ENCODE measurements at places on chromosomes 5 and 9.

GRCh38 chr5:31639481-31640411, 815 bp downstream of the PDZD2 start:
- DNase-seq = no peak

- peak; percentile 78 for DNase-seq
These were observed 289.5 kb downstream of the DOCK8 start for GRCh38 chr9:503881-504852.

DNA sequence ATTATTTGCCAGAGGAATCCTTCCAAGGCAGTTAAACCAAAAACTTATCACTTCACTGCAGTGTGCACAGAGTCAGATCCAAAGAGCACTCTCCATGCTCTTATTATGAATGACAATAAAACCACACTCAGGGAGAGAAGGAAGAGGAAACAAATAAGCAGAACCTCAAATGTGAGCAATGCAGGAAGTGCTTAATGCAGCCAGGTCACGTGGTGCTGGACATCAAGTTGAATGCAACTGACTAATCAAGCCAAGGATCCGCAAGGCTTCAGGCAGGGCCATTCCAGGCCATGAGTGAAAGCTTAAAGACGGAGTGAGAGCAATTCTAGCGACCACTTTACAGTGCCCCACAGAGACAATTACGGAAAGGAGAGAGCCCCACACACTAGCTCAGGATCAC, 230.4 kb upstream of the PUM3 start:
- DNase-seq = no peak

GRCh38 chr5:151345187-151345807, 2.1 kb downstream of the SLC36A2 start:
- no peak for DNase-seq

DNA sequence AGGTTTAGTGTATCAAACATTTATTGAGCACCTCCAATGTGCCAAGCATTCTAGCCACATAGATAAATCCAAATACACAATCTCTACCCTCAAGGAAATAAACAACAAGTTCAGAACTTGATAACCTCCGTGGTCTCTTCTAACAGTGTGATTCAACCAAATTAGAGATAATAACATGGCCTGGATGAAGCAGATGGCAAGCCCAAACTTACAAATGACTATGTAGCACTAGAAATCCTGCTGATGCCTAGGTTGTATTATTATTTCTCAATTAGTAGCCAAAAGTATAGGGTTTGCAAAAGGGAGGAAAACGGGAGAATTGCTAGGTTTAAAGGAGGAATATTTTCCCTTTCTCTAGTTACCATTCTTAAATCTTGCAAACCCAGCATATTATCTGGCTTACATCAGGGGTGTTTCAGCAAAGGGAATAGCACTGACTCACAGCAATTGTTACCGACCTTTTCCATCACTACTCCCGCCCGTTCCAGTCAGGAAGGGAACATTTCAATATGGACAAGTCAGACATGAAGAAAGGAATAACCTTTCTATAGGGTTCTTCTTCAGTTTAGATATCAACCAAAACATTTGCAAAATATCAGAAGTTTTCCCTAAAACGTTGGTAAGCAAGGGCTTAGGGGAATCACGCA, 2.3 kb downstream of the DPYSL3 start:
- no peak for DNase-seq

GRCh38 chr5:104189909-104190308, 627.3 kb upstream of the NUDT12 start:
- no peak for DNase-seq

GRCh38 chr5:73674669-73675004, 48.6 kb downstream of the ARHGEF28 start:
- no peak for DNase-seq

DNA sequence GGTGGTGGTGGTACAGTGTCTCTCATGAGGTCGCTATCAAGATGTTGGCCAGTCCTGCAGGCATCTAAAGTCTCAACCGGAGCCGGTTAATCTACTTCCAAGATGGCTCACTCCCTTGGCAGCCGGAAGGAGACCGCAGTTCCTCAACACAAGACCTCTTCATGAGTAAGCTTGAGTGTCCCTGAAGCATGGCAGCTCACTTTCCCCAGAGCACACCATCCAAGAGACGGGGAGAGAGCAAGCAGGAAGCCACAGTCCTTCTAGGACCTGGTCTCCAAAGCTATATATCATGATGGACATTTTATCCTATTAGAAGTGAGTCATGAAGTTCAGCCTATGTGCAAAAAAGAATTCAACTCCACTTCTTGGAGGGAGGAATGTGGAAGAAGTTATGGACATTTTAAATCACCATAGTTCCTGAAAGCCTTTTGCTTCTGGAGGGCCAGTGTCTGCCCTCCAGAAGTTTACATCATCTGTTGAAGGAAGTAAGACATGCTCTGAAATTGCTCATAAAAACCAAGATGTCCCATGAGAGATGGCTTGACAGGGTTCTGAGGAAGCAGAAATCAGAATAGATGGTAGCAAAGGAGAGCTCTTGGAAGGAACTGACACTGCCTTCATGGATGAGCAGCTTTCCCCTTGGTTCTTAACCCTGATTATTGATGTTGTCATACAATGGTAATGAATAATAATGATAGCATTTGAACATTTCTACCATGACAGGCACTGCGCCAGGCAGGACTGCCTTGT, 21.3 kb downstream of the GALNT10 start:
- DNase-seq = no peak
